Activated T-helper 1 cell treated with anti-CD3 and anti-CD28 coated beads, Interleukin-12 subunit alpha, Interleukin-12 subunit beta, Interleukin-2, Interleukin-4 antibody, amounts not matched to agents 30 ng/mL and 10 ng/mL and 1 ng/mL, durations not matched to agents 14 hours and 24 hours and 36 hours (primary cell): ENCODE measurements at places on chromosomes 6 and 20. TPM values are rescaled to one million over a fixed set of nuclear protein-coding genes. Genes with fewer than 3 reads are reported as not detected.

- DNase-seq, result no peak
These were observed 221.7 kb upstream of the MARCKS start for GRCh38 chr6:113635222-113635986.

Gene PDE10A
- not detected in 2 replicates for total RNA-seq

- no peak for DNase-seq
These were observed 91.9 kb upstream of the SUPT3H start for GRCh38 chr6:45469663-45470062.

GRCh38 chr6:140032189-140032588 is 657.7 kb upstream of the CITED2 start:
- no peak for DNase-seq

DNA sequence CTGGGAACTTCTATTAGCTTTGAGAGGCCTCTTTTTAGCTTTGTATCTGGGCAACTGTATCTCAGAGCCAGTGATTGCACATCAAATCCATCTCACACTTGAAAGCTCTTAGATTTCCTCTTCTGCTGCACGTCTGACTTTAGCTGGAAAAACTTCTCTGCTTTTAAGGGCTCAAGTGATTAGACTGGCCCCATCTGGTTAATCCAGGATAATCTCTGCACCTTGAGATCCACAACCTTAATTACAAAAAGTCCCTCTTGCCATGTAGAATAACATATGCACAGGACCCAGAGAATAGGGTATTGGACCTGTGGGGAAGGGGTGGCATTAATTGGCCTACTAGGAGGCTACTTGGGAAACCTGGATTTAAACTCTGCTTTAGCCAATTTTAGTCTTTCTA is 24.2 kb downstream of the KLHL31 start:
- DNase-seq, result no peak

DNA sequence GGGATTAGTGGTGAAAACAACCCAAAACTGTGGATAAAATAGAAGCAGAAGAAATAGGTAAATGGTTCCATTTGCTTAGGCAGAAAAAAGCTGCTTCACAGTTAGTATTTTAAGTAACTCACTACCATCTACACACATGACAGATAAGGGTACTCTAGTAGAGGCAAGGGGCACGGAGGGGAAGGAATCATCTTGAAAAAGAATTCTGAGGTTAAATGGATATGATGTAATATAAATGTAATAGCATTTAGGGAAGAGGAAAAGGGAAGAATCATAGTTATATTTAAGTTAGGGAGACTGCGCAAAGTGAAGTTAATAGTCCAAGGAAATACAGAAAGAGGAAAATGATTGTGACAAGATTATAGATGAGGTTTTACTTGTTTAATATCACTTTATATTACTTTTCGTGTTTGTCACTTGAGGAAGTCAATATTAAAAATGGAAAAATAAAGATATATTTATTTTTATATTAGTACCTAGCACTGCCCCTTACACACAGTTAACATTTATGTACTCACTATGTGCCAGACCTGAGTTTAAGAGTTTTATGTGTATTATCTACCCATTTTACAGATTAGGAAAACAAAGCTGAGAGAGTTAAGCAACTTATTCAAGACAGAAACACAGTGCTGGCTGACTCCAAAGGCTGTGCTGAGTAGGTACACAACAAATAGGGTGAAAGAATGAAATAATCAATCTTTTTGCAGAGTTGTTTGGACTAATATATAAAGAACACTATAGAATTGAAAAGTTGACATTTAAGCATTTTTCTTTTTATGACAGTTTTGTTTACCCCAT is 128.1 kb downstream of the REV3L start:
- DNase-seq, result no peak

DNA sequence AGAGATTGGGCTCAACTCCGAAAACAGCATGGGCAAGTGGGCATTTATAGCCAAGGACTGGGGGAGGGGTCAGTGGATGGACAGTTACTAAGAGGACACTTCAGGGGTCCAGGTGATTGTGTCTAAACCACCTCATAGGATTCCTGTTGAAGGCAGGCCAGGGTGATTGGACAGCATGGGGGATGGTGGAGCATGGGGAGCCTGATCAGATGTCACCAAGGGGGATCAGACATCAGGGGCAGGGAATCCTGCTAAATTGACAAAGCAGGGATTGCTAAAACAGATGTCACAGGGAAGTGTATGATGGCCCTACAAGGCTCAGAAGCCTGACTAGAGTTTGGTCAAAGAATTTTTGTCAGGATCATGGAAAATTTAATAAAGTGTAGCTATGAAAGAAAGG is 2.4 kb upstream of the PYGB start:
- DNase-seq, result no peak

Gene MICB
- total RNA-seq, result 36.1 and 37.5 TPM in 2 replicates

- peak; percentile 12 for DNase-seq
These were observed 47.1 kb upstream of the ENTPD6 start for GRCh38 chr20:25148181-25148981.
